ENCODE measurements at places on chromosomes 3 and 15.

GRCh38 chr15:95860406-95860805 lies 470.1 kb upstream of the NR2F2 start:
- no peak for DNase-seq

DNA sequence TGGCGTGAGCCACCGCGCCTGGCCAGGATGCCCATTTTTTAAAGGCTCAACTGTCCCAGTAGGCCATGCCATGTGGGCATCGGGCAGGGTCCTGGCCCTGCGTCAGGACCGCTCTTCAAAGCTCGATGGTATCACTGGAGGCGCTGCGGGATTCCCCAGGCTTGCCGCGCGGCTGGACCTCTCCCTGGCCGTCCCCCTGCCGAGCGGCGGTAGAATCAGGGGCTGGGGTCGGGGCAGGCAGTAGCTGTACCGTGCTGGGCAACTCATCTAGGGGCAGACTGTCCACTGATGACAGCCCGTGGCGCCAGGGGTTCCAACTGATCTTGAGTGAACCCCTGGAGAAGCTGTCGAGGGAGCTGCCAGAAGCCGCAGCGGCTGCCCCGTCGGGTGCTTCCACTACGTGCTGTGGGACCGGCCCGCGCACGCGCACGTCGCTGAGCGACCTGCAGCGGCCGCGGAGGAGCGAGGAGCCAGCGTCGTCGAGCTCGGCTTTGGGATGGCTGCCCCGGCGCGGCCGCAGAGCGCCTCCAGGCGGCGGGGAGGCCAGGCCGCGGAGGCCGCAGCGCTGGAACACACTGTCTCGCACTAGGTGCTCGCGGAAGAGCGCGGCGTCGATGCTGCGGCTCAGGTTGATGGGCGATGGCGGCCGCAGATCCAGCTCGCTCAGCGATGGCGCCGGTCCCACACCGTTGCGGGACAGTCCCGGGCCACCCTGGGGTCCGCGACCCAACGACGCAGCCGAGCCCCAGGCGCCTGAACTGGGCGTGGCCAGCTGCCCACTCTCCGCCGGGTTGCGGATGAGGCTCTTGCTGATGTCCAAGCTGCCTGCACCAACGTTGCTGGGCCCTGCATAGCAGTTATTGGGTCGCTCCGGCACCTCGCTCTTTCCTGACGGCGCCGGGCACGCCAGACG lies 5.8 kb downstream of the PRRT3 start:
- DNase-seq, result peak; percentile 75

- DNase-seq, result peak; percentile 74
Measured at GRCh38 chr3:131020122-131020693, 6.4 kb downstream of the ASTE1 start.

DNA sequence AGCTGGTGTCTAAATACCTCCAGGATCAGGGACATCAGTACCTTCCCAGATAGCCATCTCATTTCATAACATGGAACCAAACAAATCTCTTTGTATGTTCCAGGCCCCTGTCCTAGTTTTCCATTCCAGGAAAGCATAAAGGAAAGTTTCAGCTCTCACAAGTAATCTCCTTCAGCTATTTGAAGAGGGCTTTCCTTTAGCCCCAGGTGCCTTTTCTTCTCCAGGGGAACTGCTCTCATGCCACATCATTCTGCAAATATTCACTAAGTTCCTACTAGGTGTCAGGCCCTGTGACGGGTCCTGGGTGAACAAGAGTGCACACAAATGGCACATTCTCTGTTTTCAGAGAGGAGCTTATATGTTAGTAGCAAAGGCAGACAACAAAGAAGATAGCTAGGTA lies 136.1 kb downstream of the ADAMTS9 start:
- no peak for DNase-seq

DNA sequence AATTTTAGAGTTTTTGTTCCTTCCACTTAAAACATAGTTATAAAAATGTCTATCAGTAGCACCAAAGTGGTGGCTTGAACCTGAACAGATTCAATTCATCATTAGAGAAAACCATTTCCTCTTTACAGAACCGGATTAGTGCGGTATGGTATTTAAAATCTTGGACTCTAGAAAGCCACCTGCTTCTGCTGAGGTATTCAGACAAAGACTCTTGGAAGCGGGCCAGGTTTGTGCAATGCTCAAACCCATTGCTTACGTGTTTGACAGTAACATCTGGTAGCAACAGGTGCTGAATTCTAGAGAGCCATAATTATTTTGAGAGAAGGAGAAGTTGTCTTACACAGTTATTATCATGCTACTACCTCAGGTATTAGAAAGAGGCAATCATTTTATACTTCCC lies 290.5 kb downstream of the NAALADL2 start:
- peak; percentile 93 for DNase-seq

- DNase-seq, result no peak
Measured at GRCh38 chr3:12197475-12197874, 38.8 kb upstream of the TIMP4 start.

DNA sequence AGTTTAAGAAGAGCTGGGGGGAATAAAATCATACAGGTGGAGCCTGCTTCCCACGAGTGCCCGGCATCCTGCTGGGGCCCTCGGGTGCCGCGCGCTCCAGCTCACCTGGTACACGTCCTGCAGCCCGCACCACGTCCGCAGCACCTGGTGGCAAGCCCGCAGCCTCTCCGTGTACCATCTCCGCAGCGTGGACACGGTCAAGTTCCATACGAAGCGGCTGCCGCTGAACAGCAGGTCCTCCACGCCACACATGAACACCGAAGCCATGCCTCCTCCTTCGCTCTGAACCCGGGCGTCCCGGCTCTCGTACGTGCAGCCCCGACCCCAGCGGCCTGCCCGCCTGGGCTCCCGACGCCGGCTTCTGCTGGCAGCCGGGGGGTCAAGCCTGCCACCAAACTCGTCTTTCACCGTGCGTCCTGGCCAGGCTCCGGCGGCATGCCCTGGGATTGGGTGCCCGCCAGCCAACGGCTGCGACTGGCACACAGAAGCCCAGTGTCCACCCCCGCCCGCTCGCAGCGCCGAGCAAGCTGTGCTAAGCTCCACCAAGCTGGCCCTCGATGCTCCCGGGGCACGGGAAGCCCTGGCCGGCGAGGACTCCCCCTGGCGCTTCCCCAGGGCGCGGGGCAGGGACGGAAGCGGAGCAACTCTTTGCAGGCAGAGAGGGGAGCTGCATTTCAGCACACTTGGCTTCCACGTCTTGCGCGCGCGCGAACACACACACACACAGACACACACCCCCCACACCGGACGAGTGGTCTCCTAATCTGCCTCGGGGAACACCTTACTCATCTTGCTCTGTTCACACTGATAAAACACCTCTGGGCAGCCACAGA lies at the start of gene FRMD4B:
FRMD4B (minus strand) TSS at position 366 of the 833 bp plus-strand sequence; CDS start at position 267, 99 bp downstream.
- peak; percentile 64 for DNase-seq

GRCh38 chr3:150920236-150920635 lies 15.0 kb upstream of the MINDY4B start:
- DNase-seq, result no peak

DNA sequence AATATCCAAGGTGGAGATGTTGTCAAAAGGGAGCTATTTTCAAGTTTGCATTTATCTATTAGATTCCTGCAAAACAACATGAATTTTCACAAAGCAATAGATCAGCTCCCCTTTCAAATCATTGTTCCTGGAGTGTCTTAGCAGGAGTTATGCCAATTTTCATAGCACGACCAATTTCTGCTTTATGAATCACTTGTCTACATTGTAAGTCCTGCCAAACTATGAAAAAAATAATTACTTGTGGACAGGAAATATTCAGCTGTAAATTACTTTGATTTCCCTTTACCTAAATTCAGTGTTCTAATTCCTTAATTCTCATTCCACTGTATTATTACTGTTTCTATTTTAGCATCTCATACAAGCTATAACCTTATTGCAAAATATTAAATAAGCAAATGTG lies 1289.6 kb downstream of the NSUN3 start:
- no peak for DNase-seq

DNA sequence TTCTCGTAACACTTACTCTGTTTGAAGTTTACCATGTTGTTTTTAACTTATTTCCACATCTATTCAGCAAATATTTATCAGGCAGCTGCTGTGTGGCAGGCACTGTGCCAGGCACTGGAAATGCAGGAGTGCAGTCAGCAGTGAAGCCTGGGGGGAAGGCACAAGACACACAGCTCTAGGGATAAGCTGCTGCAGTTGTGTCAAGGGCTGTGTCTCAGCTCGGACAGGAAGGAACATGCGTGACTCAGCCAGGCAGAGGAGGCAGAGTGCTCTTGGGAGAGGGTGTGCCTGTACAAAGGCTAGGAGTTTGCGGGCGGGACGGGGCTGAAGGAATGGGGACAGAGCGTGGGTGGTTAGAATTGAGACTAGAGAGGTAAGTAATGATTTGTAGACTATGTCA lies 24.7 kb downstream of the LYSMD4 start:
- peak; percentile 97 for DNase-seq

GRCh38 chr3:58274027-58274614 lies 31.9 kb upstream of the RPP14 start:
- DNase-seq, result no peak

GRCh38 chr3:16173283-16174025 lies 1.0 kb upstream of the GALNT15 start:
- DNase-seq, result no peak

DNA sequence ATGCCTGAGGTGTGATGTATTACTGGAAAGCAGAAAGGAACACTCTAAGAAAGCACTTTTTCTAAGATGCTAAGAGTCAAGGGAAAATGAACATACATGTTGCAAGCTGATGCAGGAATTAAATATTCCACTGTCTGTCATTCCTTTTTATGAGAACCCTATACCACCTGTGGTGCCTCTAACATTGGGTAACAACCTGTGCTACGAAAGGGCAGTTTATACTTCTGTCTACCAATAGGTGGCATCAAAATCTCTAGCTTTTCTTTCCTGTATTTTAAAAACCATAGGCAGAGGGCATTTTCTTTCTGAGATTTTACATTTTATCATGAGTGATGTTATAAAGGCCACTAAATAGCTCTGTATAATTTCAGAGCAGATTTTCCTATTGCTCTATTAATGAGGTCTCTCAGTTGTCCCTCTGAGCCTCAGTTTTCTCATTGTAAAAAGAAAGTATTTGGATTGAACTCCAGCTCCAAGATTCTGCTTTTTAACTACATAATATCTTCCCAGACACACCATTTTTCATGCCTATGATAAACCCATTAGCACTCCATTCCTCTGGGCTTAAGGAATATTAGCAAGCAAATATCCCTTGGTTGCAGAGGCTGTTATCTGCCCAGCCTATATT lies 3.5 kb upstream of the CPNE4 start:
- DNase-seq, result peak; percentile 24

DNA sequence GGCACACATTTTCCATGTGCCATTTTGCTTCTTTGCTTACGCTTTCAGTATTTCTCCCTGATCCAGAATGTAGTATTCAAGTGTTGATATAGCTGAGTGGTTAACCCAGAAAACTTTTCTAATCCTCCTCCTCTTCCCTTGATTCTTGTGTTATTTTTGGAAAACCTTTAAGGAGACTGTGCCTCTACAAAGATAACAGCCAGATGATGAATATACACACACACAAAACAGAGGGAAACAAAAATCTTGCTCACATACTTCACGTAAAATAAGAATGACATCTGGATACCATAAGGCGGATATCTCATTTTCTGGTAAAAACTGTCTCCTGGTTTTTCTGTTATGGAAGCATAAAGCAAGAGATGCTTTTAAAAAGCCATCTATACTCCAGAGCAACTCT lies 295.8 kb upstream of the THBS1 start:
- DNase-seq, result no peak

DNA sequence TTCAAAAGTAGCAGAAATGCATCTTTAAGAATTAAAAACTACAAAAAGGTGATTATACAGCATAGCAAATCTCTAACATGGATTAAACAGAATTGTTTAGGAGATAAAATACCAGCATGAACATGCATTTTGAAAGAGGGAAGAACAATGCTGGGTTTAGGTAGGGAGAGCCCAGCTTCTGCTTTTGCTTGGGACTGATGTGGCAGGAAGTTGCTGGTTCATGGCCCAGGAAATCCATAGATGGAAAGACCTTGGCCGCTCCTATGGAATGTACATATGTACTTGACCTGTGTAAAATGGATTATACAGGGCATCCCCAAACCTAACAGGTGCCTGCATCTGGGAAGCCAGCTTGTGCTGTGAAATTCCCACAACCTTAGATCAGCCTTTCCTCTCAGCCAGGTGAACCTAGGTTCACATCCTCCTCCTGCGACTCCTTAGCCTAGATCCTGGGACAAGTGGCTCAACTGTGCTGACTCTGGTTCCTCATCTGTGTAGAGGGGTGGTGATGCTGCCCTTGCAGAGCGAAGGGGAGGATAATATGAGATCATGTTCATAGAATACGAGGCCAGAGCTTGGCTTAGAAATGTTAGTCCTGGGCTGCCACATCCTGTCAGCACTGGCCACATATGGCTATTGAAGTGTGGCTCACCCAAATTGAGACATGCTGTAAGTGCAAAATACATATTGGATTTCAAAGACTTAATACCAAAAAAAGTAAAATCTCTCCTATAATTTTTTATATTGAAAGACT lies 47.0 kb upstream of the PLXNA1 start:
- no peak for DNase-seq

DNA sequence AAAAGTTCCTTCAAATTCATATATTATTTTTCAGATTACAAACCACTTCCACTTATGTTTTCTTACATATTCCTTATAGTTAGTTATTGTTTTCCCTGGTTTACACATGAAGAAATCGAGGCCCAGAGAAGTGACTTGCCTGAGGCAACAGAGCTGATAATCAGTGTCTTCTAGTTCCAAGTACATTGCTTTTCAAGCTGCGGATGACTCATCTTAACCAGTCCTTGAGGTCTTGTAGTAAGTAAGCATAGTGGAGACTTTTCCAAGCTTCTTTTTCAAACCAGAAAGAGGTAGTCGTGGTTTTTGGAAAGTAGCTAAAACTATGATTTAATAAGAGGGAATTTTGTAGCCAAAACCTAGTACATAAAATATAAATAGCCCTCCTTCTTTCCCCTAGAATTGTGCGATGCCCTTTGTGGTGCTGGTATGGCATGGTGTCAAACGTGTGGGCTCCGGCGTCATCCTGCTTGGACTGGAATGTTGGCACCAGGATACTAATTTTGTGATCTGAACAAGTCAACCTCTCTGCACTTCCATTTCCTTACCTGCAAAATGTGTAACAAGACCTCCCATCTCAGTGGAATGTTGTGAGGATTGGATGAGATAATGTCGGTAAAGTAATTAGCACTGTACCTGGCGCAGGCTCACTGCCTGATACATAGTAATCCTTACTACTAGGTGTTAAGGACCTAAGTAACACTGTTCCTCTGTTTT lies 19.0 kb upstream of the DLG1 start:
- peak; percentile 86 for DNase-seq

- DNase-seq, result peak; percentile 15
Measured at GRCh38 chr3:147619921-147620560, 210.9 kb downstream of the ZIC1 start.

DNA sequence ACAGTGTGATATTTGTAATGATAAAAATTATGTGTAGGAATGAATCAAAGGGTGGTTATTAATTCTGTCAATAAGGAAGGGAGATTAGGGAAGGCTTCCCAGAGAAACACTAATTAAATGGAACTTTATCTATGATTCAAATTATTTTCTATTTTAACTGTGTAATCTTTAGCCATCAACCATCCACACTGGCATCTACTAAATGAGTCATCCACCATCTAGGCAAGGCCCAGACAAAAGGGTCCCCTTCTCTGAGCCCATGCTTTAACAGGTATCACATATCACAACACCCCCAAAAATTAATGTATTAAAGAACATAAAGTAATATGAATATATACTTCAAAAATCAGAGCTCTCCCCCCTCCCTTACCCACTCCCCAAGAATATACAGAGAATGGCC lies 19.9 kb upstream of the TPM1 start:
- DNase-seq, result no peak

- no peak for DNase-seq
Measured at GRCh38 chr3:71702131-71703024, 22.8 kb downstream of the EIF4E3 start.

Data from LHCN-M2 (cell line).